CD4-positive, alpha-beta T cell treated with Interleukin-17A for 4 hours (primary cell): ENCODE measurements at places on chromosomes 5 and 9.

GRCh38 chr5:136484808-136485325 lies 119.5 kb upstream of the TRPC7 start:
- DNase-seq = no peak

- no peak for DNase-seq
Measured at GRCh38 chr9:68780720-68781119, 75.7 kb downstream of the PIP5K1B start.

DNA sequence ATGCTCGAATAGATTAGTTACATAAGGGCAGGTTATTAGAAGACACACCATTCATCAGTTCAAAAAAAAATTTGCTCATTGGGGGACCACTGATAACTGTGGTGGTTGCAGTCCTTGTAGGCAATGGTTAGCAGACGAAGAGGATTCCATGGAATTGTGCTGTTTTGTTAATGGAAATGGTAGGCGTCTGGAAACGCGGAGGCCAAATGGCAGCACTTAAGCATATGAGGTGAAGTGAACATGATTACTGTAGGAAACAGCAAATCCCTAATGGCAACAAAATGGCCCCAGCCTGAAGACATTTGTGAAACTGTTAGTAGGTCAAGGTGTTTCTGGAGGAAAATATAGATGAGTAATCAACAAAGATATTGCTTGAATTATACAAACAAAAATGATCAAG lies 535.4 kb upstream of the PTPRD start:
- no peak for DNase-seq

DNA sequence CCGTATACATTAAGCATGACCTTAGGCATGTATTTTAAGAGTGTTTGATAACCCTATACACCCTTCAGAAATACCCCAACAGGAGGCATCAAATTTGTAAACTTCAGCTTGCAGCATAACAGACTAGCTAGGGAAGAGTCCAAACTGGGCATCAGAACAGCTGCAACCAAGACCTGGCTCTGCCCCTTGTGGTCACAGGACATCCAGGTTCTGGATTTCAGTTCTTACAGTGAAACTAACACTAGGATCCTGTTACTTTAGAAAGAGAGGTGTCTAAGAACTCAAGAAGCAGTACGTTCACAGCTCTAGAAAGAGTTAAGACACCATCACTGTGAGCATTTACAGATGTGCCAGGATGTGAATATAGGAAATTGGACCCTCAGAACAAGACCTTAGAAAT lies 229.8 kb downstream of the BNC2 start:
- no peak for DNase-seq

DNA sequence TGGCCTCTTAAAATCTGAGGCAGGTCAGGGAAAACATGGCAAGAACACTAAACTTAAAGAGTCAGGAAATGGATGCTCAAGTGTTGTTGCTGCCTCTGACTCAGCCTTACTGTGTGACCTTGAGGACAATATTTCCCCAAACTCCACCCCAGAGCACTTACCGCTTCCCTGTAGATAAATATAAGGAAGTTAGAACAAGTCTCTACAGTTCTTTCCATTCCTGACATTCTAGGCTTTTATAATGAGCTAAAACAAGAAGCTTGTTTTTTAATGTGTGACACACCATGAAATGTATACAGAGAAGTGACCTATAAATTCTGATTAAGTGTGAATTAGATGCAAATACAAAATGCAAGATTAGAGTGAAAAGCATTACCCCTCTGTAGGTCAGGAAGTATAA lies 129.3 kb downstream of the GRIA1 start:
- DNase-seq = no peak

DNA sequence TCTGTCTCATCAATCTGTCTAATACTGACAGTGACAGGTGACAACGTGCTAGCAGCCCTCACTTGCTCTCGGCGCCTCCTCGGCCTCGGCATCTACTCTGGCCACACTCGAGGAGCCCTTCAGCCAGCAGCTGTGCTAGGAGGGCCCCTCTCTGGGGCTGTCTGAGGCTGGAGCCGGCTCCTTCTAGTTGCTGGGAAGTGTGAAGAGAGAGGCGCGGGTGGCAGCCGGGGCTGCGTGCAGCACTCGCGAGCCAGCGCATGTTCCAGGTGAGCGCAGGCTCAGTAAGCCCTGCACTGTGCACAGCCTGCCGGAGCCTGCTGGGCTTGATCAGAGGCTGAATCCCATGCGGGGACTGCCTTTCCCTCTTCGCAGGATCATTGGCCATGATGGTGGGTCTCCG lies 330.7 kb downstream of the CDH10 start:
- no peak for DNase-seq

DNA sequence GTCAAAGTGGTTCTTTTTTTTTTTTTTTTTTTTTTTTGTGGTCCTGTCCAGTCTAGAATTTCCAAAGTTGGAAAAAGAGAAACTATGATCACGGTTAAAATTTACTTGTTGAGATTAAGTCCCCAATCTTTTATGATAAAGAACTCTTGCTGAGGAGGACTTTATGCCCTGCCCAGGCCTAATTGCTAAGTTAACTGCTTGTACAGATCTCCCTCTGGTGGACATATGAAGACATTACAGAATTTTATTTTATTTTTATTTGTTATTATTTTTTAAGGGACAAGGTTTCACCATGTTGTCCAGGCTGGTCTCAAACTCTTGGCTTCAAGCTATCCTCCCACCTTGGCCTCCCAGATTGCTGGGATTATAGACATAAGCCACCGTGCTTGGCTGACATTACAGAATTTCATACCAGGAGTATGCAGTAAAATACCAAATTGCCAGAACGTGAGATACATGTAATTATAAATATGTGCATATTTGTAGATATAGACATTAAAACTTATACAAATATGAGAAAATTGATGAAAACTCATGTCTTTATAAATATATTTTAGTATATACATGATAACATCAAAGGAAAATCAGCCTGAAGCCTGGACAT lies 91.2 kb downstream of the RFK start:
- DNase-seq = peak; percentile 15

- DNase-seq = no peak
Measured at GRCh38 chr9:106752581-106752980, 110.4 kb upstream of the ZNF462 start.

DNA sequence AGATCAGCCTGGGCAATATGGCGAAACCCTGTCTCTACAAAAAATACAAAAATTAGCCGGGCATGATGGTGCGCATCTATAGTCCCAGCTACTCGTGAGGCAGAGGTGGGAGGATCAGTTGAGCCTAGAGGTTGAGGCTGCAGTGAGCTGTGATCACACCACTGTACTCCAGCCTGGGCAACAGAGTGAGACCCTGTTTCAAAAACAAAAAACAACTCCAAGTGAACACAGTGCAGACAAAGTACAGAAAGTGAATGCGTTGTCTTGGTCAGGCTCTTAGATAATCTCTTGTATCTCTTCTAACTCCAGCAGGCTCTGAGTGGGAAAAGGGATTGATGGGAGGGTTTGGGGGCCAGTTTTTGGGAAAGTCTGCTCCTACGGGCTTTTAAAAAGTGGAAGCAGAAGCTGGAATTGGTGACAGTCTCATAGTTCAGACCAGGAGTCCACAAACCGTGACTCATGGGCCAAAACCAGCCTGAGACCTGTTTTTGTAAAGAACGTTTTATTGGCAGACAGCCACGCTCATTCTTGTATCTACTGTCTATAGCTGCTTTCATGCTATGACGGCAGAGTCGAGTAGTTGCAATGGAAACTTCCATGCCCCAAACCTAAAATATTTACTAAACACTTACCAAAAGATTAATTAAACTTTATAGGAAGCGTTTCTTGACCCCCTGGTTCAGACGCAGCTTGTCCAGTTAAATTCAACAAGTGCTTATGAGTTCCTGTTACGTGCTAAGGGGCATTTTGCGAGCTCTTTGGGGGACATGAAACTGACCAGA lies 32.9 kb downstream of the NDST1 start:
- DNase-seq = no peak

GRCh38 chr5:139215107-139215975 lies 17.2 kb upstream of the SIL1 start:
- no peak for DNase-seq

- DNase-seq = no peak
Measured at GRCh38 chr9:38670542-38671371, 49.2 kb downstream of the FAM240B start.

GRCh38 chr5:122431298-122431697 lies 119.3 kb downstream of the SNCAIP start:
- no peak for DNase-seq

- no peak for DNase-seq
Measured at GRCh38 chr5:178432421-178433272, 157.5 kb downstream of the COL23A1 start.

GRCh38 chr5:135920199-135920598 lies 24.6 kb upstream of the IL9 start:
- no peak for DNase-seq

GRCh38 chr9:133787754-133788025 lies 49.5 kb upstream of the SARDH start:
- DNase-seq = no peak

- DNase-seq = no peak
Measured at GRCh38 chr9:69532396-69532795, 139.8 kb downstream of the APBA1 start.

DNA sequence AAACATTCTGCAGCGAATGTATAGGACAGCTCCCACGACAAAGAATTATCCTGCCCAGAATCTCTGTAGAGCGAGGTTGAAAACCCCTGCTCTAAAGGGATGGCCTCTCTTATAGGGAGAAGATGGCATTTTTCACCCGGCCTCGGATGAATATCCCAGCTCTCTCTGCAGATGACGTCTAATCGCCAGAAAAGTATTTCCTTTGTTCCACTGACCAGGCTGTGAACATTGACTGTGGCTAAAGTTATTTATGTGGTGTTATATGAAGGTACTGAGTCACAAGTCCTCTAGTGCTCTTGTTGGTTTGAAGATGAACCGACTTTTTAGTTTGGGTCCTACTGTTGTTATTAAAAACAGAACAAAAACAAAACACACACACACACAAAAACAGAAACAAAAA lies 17.4 kb upstream of the RARS1 start:
- no peak for DNase-seq

- DNase-seq = no peak
Measured at GRCh38 chr5:169701910-169702451, 64.9 kb downstream of the DOCK2 start.

DNA sequence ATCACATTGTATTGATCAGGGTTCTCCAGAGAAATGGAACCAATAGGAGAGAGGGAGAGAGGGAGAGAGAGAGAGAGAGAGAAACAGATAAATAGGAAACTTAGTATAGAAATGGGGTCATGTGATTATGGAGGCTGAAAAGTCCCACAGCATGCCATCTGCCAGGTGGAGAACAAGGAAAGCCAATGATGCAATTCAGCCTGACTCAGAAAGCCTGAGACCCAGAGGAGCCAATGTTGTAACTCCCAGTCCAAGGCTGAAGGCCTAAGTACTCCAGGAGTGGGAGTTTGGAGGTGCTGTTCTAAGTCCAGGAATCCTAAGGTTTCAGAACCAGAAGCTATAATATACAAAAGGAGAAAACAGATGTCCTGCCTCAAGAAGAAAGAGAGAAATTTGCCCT lies 48.4 kb upstream of the ISOC1 start:
- no peak for DNase-seq
